ENCODE measurements at places on chromosomes 12 and 14. TPM values are rescaled to one million over a fixed set of nuclear protein-coding genes. Genes with fewer than 3 reads are reported as not detected.

GRCh38 chr14:92589213-92589852, 75.8 kb downstream of the RIN3 start:
- H3K4me1 ChIP-seq, result no peaks in the 10 kb centered on the region
- no peaks in the 10 kb centered on the region for H3K27me3 ChIP-seq
- H3K36me3 ChIP-seq, result no peaks in the 10 kb centered on the region
- H3K4me3 ChIP-seq, result no peak overlapping the region
- peak; percentile 56 for DNase-seq
- no peak overlapping the region for H3K27ac ChIP-seq

DNA sequence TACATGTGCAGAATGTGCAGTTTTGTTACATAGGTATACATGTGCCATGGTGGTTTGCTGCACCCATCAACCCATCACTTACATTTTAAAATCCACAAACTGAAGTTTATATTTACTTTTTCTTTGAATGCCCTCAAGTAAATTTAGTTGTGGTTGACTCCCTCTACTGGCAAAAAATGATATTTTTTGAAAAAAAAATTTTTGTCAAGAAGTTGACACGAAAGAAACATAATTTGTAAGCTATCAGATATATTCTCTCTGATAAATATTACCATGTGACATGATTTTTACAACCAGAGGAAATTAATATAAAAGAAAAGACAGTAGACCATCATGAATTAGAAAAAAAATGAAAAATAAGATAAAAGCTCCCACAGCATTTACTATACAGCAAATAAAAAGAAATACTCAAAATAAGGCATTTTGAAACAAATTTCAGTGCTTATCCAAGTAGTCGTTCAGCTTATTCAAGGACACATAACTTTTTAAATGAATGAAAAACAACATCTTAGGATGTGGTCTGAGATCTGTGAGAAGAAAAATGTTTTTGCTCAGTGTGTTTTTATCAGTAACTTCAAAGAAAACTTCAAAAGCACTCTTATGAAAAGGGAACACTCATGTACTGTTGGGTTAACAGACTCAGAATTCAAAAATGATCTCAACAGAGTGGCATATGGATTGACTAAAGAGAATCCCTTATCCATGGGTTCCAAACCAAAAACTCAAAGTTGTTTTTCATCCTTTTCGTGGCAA, 30.0 kb upstream of the GRIP1 start:
- no peak overlapping the region for H3K27ac ChIP-seq
- DNase-seq, result no peak
- H3K4me1 ChIP-seq, result no peaks in the 10 kb centered on the region
- no peaks in the 10 kb centered on the region for H3K27me3 ChIP-seq
- H3K36me3 ChIP-seq, result no peaks in the 10 kb centered on the region

DNA sequence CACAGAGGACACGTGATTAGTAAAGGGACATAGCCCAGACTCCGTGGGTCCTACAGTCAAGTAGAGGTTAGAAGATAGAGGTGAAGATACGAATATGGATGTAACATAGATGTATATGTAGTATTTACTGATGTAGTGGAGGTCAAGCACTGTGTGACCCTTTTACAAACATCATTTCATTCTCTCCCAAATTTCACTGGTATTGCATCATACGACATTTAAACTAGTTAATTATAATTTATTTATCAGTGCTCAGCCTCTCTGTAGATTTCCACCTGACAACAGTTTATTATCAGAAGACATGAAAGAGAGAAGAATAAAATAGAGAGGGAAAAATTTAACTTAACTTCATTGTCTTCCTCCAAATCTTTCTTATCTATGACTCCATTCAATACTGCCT, 927.9 kb upstream of the TMEM132C start:
- H3K27me3 ChIP-seq, result no peaks in the 10 kb centered on the region
- H3K27ac ChIP-seq, result no peak overlapping the region
- DNase-seq, result no peak
- H3K4me3 ChIP-seq, result no peak overlapping the region

GRCh38 chr12:4771960-4772566, 51.9 kb downstream of the GALNT8 start:
- no peaks in the 10 kb centered on the region for H3K4me1 ChIP-seq
- H3K27ac ChIP-seq, result no peak overlapping the region
- H3K27me3 ChIP-seq, result no peaks in the 10 kb centered on the region

- H3K4me1 ChIP-seq, result no peaks in the 10 kb centered on the region
- no peaks in the 10 kb centered on the region for H3K36me3 ChIP-seq
- no peak for DNase-seq
- no peaks in the 10 kb centered on the region for H3K27me3 ChIP-seq
- H3K27ac ChIP-seq, result peak overlapping the region; percentile 14
Measured at GRCh38 chr12:49548822-49549648, 10.2 kb downstream of the KCNH3 start.

- no peaks in the 10 kb centered on the region for H3K4me1 ChIP-seq
- no peak overlapping the region for H3K27ac ChIP-seq
- H3K4me3 ChIP-seq, result no peak overlapping the region
- no peaks in the 10 kb centered on the region for H3K27me3 ChIP-seq
- no peak for DNase-seq
Measured at GRCh38 chr14:71247106-71247505, 339.8 kb downstream of the PCNX1 start.

Gene KIF26A
- 2.1 TPM for total RNA-seq

Gene TAS2R7
- total RNA-seq, result not detected

Gene TMEM179
- total RNA-seq, result 1.5 TPM

Measured in sigmoid colon (tissue), 7 donors.